ENCODE measurements at places on chromosomes 2 and 18.

- no peak for DNase-seq
Measured at GRCh38 chr18:36628435-36629137, 200.2 kb downstream of the TPGS2 start.

DNA sequence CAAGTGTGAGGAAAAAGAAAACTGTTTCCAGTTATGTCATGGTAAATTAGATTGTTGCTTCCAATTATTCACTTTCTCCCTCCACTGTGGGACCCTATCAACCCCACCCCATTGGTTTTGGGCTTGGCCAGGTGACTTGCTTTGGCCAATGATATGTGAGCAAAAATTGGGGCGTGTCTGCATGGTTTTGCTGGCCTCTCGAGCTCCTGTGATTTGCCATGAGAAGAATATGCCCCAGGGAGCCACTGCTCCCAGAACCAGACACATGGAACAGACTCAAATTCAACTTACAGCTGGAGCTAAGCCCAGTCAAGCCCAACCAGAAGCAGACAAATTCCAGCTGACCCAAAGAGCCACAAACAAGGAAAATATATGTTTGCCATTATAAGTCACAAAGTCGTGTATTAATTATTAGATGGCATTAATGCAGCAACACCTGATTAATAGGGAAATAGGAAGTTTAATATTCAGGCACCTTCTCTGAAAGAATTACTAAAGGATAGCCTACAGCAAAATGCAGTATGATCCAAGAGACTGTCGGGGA, 248.9 kb downstream of the ANAPC1 start:
- DNase-seq, result no peak

DNA sequence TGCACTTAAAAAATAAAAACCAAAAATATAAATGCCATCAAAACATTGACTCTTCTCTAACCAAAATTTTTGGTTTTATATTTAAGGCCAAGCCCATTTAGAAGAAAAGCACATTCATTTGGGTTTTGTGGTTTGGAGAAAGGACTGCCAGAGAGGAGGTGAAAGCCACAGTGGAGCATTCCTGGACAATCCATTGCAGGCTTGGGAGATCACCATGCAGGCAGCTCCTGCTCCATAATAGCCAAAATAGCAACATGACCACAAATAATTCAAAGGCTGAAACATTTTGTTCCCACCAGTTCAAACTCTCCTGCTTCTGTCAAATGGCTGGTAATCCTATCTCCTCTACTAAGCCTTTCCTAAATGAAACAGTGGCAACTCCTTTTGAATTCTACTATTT, 73.5 kb downstream of the GALNT3 start:
- no peak for DNase-seq

DNA sequence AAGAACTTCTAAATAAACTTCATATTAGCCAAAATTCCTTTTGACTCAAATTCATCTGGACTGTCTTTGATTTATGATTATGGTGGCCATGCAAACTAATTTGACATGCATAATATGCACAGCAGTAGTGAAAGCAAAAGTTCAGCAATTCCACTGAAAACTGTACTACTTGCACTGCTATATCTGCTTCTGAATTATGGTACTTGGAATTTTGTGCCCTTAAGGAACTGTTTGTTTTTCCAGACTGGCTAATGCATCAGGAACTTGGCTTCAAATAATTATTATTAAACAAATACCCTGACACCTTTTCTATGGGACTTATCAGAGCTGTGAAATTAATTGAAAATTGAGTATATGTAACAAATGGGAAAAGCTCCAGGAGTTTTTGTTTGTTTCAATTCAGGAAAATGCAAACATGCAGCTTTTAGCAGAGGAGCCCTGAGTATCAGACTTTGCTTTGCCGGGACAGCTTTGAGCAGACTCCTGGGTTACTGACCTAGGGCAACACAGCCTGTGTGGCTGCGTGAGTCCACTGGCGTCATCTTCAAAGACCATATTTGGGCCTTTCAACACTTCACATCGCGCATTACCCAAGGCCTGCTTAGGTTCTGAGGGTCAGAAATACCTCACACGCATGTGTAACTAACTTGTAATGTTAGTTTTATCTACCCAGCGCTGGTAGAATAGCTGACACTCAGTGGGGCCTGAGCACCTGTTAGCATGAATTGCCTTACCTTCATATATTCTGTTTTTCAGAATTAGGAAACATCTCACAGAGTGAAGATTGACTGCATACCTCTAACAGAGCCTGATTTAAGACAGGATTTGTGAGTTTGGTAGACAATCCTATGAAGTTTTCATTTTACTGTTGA, 35.4 kb downstream of the CFAP221 start:
- DNase-seq, result no peak

DNA sequence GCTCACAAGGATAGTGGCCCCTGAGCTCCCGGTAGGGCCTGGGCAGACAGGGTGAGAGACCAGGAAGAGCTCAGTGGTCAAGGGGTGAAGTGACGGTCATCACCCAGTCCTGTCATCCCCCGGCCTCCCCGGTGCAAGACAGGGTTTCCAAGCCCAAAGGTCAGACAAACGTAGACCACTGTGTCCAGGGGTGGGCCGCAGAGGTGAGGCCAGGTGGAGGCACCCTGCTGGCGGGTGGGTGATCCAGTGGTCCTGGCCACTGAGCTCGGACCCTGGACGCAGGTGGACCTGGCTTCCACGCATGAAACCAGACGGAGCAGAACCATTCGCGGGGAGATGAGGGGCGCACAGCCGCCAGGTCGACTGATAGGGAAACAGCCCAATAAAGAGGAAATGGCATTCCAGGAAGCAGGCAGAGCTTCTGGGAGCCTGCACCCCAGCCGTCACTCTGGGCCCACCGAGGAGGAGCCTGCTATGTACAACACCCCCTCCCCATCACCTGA, 14.4 kb upstream of the SNED1 start:
- DNase-seq, result no peak

DNA sequence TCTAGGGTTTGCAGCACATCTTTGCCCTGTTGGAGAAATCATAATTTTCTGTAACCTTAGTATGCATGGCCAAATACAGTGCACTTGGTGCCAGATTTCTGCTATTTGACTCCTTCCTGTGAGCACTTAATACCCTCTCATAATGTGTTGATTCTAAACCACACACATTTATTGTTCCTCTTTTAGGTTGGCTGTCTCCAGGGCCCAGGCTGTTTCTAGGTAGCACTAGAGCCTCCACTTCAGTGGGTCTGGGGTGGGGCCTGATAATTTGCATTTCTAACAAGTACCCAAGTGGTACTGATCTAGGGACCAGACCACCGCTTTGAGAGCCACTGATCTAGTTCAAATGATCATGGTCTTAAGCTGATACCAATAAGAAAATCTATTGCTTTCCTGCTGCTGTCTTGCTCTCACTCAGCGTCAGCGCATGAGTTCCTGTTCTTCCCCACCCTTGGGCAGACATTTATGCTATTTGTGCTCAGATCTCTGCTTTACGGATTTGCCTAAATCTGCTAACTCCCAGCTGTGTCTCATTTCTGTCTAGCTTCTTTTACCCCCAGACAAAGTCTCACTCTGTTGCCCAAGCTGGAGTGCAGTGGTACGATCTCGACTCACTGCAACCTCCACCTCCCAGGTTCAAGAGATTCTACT, 7.4 kb downstream of the PTRHD1 start:
- no peak for DNase-seq

DNA sequence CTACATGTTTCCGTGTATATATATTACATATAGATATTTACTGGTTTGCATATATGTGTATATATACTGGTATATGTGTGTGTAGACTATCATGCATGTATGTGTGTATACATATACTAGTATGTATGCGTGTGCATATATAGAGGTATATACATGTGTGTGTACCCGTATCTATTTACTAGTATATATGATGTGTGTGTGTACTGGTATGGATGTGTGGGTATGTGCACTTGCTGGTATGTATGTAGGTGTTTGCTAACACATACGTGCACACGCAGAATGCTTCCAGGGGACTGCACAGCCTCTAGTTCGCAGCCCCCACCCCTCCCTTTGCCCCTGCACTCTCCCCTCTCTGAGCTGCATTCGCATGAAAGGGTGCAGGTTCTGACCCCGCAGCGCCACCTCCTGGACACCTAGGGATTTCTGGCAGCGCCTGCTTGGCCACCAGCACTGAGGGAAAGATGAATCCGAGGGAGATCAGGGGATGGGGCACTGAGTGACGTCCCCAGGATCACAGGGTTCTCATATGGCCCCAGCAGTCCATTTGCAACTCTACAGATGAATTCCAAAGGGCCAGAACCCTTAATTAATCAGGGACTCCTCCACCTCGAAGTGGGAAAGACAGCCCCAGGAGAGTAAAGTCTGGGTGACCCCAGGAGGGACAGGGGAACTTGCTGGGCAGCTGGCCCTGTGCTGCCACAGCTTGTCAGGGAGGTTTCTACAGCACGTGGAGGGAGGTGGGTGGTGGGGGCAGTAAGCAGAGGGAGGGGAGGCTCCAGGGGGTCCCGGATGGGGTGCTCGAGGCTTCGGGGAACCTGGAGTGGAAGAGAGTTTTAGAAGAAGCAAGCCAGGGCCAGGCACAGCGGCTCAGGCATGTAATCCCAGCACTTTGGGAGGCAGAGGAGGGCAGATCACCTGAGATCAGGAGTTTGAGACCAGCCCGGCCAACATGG, 66.8 kb upstream of the ASAP2 start:
- DNase-seq, result peak; percentile 51

GRCh38 chr18:32899819-32900218, 127.0 kb upstream of the KLHL14 start:
- no peak for DNase-seq

DNA sequence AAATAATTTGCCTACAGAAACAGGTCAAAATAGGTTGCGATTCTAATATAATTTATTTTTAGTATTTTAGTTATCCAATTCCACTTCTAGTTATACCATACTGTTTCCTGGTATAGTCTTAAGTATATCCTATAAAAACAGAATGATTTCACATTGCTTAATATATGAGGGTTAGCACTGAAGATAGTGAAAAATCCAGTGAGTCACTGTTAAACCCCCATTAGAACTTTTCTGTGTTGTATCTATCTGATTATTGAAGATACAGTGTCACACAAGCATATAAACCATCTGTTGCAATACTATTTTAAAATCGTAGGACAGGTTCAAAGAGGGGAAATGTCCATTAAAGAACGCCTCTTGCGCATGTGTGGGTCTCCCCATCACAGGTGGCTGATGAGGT, 110.0 kb downstream of the FEZ2 start:
- DNase-seq, result no peak

DNA sequence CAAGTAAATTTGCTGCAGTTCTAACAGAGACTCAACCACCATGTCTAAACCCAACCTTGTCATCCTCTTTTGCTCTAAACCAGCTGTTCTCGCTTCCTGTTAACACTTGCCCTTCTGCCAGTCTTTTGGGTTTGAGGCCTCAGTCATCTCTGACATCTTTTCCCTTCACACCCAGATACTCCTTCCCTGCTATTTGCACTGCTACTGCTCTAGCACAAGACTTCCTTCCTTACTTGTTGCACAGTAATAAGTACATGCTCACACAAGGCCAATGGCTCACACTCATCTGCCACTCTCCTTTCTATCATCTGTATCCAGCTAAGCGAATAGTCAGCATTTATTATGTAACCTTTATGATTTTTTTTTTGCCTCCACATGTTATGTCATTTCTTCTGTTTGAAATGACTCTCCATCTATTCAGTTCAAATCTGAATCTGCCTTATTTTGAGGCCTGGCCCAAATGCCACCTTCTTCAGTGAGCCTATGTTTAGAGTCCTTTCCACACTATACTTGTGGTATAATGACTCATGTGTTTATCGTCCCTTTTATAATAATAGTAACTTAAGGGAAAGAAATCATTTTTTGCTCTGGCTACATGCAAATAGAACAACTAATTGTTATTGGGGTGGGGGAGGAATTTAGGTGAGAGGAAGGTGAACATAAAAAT, 22.5 kb upstream of the CDKL4 start:
- no peak for DNase-seq

- DNase-seq, result peak; percentile 77
Measured at GRCh38 chr18:658001-658946, 821 bp downstream of the TYMS start.

DNA sequence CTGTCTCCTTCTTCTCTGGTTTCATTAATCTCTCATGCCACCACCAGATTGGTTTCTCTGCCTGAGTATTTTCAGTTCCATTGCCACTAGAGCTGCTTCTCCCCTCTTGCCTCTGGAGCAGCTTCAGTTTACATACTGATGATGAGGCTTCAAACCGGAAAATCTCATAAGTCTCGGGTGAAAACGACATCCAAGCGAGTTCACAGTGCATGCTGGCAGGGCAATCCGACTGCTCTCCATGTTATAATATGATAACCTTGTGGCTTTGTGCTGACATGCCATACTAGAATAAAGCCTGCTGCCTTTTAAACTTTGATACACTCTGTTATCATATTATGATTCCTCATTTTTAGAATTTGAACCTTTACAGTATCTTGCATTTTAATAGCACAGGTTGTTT, 153.5 kb downstream of the PRPF40A start:
- no peak for DNase-seq

DNA sequence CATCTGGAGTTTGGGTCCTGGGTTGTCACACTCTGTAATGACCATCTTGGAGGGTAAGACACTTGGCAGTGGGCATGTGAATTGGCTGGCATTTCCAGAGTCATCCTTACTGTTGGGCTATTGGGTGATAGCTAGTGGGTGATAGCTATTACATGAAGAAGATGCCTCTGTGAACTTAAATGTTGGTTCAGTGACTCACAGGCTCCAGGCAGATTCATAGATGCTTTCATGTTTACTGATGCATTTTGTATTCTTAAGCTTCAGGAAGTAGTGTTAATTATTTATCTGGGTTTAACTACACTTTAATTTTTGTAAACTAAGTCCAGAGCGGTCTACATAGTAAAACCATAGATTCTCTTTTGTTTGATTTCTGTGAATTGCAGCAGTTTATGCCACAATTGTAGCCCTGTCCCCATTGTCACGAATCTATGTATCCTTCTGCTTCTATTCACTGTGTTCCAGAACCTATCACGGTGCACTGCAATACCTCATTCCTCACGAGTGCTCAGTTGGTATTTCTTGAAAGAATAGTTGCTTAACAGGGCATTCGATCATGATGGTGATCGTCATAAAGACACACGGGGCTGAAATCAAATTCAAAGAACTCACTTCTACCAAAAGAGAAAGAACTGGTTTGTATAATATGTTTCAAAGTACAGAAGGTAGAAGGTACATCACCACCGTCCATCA, 79.7 kb downstream of the GBX2 start:
- DNase-seq, result no peak

DNA sequence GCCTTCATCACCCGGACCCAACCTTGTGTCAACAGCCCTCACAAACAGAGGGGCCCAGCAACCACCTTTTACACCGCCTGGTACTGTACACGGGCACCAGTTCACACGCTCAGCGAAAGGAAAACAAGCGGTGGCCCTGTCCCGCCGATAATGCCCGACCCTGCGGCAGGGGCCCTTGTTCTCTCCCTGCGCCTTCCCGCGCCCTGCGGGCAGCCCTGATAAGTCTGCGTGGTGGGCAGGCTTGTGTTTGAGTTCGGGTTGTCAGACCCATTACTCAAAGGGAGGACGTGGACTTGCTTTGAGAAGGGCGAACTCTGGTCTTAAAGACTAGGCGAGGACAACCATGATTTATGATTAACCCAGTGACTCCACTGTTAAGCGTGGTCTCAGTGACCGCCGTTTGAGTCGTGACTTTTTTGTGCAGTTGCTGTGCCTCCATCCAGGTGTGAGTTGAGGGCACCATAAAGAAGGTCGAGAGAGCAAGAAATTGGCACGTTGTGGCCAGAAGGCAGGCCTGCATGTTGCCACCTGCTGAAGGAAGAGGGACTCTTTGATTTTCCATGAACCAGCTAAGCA, 167.4 kb upstream of the GATA6 start:
- DNase-seq, result no peak

GRCh38 chr2:37295469-37296073, 29.1 kb downstream of the PRKD3 start:
- DNase-seq, result no peak

GRCh38 chr2:162266460-162266760, 23.2 kb upstream of the FAP start:
- no peak for DNase-seq

Measured in hippocampal formation (tissue), 2 donors.